ENCODE measurements at places on chromosomes 3 and 15.
A peak's percentile ranks its signal among the peaks of the same experiment; 100 is the strongest.

DNA sequence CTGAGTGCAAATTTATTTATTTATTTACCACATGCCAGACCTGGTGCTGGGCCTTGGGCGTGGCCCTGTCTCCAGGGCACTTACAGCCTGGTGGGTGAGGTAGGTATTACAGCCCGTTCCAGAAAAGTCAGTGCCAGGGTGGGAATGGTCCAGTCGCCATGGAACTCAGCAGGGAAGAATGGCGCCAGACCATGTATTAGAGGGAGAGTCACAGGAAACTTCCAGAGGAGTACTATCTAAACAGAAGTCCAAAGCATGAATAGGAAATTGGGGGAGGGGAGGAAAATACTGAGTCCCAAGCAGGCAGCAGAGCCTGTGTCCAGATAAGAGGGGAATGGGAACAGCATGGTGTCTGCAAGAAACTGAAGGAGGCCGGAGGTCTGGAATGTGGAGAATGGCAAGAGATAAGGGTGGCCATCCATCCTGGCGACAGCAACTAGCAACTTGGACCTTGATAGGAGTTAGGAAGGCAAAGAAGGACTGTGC lies 27.0 kb downstream of the SH3BP5 start:
- peak; percentile 75 for DNase-seq

DNA sequence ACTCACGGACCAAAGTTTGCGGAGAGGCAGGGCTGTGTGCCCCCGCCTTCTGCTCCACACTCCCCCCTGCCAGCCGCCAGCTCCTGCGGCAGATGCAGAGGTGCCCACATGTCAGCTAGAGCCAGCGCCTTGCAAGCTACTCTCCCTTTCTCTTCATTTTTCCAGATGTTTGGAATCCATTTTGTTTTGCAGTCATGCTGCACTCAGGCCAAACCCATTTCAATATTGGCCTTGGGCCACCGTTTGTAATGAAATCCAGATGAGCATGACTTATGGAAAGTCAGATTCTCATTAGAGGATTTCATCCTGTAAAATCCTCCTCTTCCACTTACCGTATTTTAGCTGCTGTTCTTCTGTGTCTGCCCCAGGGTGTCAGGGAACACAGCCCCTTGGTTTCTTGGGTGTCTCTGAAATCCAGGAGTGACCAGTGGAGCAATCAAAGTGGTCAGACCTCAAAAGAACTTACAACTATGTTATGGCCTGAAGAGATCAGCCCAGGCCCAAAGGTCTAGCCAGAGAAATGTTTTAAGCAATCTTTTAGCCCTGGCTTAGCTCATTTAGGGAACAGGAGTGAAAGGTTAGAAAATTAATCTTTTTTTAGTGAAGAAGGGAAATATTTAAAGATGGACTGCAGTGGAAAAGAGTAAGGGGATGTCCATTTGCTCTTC lies 65.8 kb downstream of the AAGAB start:
- DNase-seq: no peak

- no peak for DNase-seq
Observed at GRCh38 chr15:27468151-27468591, 497.2 kb downstream of the GABRG3 start.

- no peak for DNase-seq
Observed at GRCh38 chr15:95868970-95869369, 461.5 kb upstream of the NR2F2 start.
